ENCODE measurements at places on chromosomes 13 and 19. TPM values are rescaled to one million over a fixed set of nuclear protein-coding genes. Genes with fewer than 3 reads are reported as not detected.
A peak's percentile ranks its signal among the peaks of the same experiment; 100 is the strongest.

STXBP2 gene
- polyA plus RNA-seq = 45.0 TPM

CD33 gene
- not detected for polyA plus RNA-seq

TMEM59L gene
- 16.2 TPM for polyA plus RNA-seq

DNA sequence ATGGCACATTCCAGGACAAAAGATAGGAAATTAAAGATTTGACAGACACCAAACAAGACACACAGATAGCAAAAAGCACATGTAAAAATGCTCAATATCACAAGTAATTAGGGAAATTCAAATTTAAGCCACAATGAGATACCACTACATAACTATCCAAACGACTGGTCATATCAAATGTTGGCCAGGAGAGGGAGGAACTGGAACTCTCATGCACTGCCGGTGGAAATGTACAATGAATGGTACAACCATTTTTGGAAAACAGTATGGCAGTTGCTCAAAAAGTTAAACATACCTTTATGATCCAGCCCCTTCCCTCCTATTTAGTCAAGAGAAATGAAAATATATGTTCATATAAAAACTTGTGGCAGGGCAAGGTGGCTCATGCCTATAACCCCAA lies 36.8 kb upstream of the CYP2S1 start:
- H3K27ac ChIP-seq = no peak overlapping the region
- H3K4me3 ChIP-seq = no peak overlapping the region
- no peaks in the 10 kb centered on the region for H3K27me3 ChIP-seq
- H3K36me3 ChIP-seq = no peaks in the 10 kb centered on the region
- DNase-seq = no peak
- no peaks in the 10 kb centered on the region for H3K4me1 ChIP-seq

GRCh38 chr19:3810708-3811355 lies 24.7 kb upstream of the MATK start:
- no peak for DNase-seq
- no peaks in the 10 kb centered on the region for H3K4me1 ChIP-seq
- no peak overlapping the region for H3K27ac ChIP-seq
- no peaks in the 10 kb centered on the region for H3K36me3 ChIP-seq
- no peak overlapping the region for H3K4me3 ChIP-seq

DNA sequence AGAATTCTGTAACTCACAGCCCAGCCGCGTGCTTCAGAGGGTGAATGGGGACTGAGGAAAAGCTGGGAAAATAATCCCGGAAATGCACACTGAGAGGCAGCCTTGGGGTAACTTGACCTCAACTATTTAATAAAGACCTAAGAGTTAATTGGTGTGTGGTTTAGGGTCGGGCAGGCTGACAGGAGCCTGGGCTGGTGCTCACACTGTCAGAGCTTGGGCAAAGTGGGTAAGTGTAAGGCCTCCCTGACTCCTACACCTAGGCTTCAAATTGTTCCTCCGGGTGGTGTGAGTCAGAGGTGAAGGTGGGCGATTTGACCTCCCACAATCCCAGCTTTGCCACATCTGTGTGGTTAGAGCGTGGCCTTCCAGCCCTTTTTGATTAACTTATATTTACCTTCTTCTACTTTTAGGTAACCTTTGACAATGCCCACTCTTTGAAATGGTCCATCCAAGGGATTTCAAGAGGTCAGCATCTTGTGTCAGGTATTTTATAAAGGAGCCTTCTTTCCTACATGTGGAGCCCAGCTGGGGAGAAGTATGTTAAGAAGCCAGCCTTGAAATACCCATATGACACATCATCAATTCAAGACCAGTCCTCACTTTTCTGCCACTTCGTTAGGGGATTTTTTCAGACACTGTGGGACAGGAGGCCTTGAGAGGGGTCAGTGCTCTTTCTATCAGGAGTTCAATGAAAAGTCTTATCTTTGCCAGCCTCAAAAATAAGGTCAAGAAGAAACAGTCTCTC lies 114.2 kb downstream of the NUFIP1 start:
- H3K36me3 ChIP-seq = no peaks in the 10 kb centered on the region
- no peaks in the 10 kb centered on the region for H3K4me1 ChIP-seq
- no peak overlapping the region for H3K4me3 ChIP-seq
- no peak for DNase-seq
- no peaks in the 10 kb centered on the region for H3K27me3 ChIP-seq

DNA sequence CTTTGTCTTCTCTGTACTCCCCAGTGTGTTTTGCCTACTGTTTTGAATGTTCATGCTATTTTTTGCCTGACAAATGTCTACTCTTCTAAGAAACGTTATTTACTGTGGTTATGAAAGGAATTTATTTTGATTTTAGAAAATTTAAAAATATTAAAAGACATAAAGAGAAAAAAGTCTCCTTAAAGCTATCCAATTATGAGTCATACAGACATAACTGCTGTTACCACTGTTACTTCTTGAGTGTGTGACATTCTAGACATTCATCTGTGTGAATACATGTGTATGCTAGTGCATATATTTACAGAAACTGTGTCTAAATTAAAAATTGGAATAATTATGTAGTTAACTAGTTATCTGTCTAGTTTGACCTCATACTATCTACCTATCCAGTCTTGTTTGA lies 187.6 kb upstream of the SGCG start:
- H3K36me3 ChIP-seq = no peaks in the 10 kb centered on the region
- no peak overlapping the region for H3K4me3 ChIP-seq
- no peaks in the 10 kb centered on the region for H3K4me1 ChIP-seq
- no peak for DNase-seq
- H3K27me3 ChIP-seq = no peaks in the 10 kb centered on the region
- no peak overlapping the region for H3K27ac ChIP-seq

- H3K27ac ChIP-seq = peak overlapping the region; percentile 100
- H3K4me3 ChIP-seq = no peak overlapping the region
- peaks cover 40% of the 10 kb centered on the region for H3K36me3 ChIP-seq
- DNase-seq = no peak
- H3K27me3 ChIP-seq = no peaks in the 10 kb centered on the region
- H3K4me1 ChIP-seq = peaks cover 14% of the 10 kb centered on the region
Observed at GRCh38 chr19:49491030-49491803, 3.8 kb downstream of the RPL13A start.

- peaks cover 7% of the 10 kb centered on the region for H3K4me1 ChIP-seq
- peak; percentile 76 for DNase-seq
- no peak within 1 kb of the TSS for H3K27ac ChIP-seq
- H3K27me3 ChIP-seq = peaks cover 93% of the 10 kb centered on the region
Observed at GRCh38 chr13:49220036-49220855, at the start of gene MLNR. Gene MLNR (plus strand): TSS chr13:49220338. CDS start chr13:49220338, 0 bp downstream.

- no peaks in the 10 kb centered on the region for H3K27me3 ChIP-seq
- no peak overlapping the region for H3K27ac ChIP-seq
- H3K4me1 ChIP-seq = no peaks in the 10 kb centered on the region
- H3K36me3 ChIP-seq = peaks cover 15% of the 10 kb centered on the region
Observed at GRCh38 chr13:112417079-112417478, 40.9 kb downstream of the SPACA7 start.

DNA sequence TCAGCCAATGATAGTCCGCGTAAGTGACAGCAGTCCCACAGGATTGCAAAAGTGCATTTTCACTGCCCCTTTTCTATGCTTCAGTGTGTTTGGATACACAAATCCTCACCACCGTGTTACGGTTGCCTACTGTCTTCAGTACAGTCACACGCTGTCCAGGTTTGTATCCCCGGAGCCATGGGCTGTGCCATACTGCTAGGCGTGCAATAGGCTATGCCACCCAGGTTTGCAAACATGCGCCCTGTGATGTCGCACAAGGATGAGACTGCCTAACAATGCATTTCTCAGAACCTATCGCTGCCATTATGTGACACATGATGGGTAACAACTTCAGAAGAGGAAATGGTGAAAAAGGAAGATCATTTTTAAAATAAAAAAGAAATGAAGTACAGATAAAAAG lies 16.8 kb upstream of the ADPRHL1 start:
- H3K4me3 ChIP-seq = no peak overlapping the region
- H3K36me3 ChIP-seq = peaks cover 29% of the 10 kb centered on the region
- H3K27me3 ChIP-seq = no peaks in the 10 kb centered on the region

GRCh38 chr13:98825659-98826058 lies 73.2 kb upstream of the SLC15A1 start:
- H3K4me1 ChIP-seq = peaks cover 32% of the 10 kb centered on the region
- no peak for DNase-seq
- H3K27me3 ChIP-seq = no peaks in the 10 kb centered on the region

DNA sequence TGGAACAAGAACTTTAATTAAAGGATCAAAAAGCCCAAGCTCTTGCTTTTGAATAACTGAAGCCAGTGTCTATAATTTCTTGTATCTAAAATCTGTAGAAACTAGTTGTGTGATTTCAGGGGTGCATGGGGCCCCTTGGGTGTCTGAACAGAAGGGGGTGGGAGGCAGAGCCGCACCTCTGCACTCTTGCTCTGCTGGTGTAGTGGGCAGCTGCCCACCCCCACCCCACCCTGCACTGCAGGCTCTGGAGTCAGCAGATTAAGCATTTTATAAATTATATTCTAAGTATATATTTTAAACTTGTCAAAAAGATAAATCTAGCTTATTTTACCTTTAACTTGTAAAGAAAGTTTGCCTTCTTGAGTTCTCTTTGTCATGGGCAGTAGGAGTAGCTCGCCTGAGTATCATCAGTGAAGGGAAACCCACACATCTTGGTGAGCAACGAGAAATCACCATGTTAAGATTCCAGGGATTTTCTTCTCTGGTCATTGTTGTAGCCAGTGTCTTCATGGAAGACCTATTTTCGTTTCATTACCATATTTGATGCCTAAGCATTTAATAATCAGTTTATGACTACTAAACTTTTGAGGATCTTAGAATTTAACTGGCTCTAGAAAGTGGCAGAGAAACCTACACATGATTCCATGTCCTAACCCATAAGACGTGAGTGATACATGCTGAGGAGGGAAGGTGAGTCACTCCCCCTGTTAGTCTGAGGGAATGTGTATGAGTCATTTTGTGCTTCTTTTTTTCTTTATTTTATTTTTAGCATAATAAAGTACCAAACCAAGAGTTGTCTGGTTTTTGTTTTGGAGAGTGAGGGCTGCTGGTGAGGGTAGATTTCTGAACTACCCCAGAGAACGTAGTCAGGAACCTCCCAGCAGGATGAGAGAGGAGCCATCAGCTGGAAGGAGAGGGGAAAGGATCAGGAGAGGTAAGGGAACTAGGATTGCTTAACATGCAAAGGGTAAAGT lies 7.7 kb downstream of the UBE2L5 start:
- no peaks in the 10 kb centered on the region for H3K27me3 ChIP-seq
- peaks cover 6% of the 10 kb centered on the region for H3K4me1 ChIP-seq
- no peak overlapping the region for H3K27ac ChIP-seq
- H3K36me3 ChIP-seq = no peaks in the 10 kb centered on the region
- DNase-seq = no peak

- H3K27ac ChIP-seq = peak overlapping the region; percentile 98
- H3K4me3 ChIP-seq = no peak overlapping the region
Observed at GRCh38 chr13:28440774-28441504, 54.0 kb downstream of the FLT1 start.

DNA sequence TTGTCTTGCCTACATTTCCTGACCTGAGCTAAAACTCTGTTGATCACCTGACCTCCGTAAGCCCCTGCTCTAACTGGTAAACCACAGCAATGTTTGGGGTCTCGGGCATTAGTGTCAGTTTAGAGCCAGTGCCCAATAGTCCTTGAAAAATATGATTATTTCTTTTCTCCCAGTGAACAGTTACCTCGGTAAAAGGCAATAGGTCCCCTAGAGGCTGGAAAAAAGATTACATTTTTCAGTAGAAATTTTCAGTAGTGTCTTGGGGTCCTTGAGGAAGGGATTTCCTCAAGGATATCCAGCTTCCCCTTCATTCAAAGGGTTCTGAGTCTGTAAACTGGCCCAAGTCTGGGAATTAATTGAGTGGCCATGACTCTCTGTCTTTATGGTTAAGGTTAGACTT lies 177.5 kb downstream of the SLC7A1 start:
- H3K27ac ChIP-seq = no peak overlapping the region
- H3K36me3 ChIP-seq = no peaks in the 10 kb centered on the region
- peak; percentile 17 for DNase-seq

GRCh38 chr19:16326401-16327168 lies 2.0 kb downstream of the KLF2 start:
- no peaks in the 10 kb centered on the region for H3K36me3 ChIP-seq
- no peaks in the 10 kb centered on the region for H3K4me1 ChIP-seq
- H3K4me3 ChIP-seq = peak overlapping the region; percentile 78

- no peaks in the 10 kb centered on the region for H3K36me3 ChIP-seq
- H3K4me1 ChIP-seq = no peaks in the 10 kb centered on the region
- no peaks in the 10 kb centered on the region for H3K27me3 ChIP-seq
- no peak for DNase-seq
- H3K4me3 ChIP-seq = no peak overlapping the region
Observed at GRCh38 chr19:44732235-44733014, 16.1 kb upstream of the BCL3 start.

DNA sequence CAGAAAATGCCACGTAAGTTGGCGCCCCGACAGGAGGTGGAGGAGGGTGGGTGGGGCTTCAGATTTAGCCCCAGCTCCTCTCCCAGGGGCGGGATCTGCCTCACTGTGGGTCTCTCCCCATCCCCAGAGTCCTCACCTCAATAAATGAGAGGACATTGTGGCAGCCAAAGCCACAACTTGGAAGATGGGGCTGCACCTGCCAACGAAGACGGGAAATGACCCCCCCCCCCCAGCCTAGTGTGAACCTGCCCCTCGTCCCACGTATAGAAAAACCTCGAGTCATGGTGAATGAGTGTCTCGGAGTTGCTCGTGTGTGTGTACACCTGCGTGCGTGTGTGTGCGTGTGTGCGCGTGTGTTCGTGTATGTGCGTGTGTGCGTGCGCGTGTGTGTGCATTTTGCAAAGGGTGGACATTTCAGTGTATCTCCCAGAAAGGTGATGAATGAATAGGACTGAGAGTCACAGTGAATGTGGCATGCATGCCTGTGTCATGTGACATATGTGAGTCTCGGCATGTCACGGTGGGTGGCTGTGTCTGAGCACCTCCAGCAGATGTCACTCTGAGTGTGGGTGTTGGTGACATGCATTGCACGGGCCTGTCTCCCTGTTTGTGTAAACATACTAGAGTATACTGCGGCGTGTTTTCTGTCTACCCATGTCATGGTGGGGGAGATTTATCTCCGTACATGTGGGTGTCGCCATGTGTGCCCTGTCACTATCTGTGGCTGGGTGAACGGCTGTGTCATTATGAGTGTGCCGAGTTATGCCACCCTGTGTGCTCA lies 1.5 kb upstream of the TRAPPC5 start:
- no peak overlapping the region for H3K4me3 ChIP-seq
- no peak overlapping the region for H3K27ac ChIP-seq
- no peaks in the 10 kb centered on the region for H3K4me1 ChIP-seq
- H3K27me3 ChIP-seq = peaks cover 10% of the 10 kb centered on the region
- H3K36me3 ChIP-seq = no peaks in the 10 kb centered on the region

DNA sequence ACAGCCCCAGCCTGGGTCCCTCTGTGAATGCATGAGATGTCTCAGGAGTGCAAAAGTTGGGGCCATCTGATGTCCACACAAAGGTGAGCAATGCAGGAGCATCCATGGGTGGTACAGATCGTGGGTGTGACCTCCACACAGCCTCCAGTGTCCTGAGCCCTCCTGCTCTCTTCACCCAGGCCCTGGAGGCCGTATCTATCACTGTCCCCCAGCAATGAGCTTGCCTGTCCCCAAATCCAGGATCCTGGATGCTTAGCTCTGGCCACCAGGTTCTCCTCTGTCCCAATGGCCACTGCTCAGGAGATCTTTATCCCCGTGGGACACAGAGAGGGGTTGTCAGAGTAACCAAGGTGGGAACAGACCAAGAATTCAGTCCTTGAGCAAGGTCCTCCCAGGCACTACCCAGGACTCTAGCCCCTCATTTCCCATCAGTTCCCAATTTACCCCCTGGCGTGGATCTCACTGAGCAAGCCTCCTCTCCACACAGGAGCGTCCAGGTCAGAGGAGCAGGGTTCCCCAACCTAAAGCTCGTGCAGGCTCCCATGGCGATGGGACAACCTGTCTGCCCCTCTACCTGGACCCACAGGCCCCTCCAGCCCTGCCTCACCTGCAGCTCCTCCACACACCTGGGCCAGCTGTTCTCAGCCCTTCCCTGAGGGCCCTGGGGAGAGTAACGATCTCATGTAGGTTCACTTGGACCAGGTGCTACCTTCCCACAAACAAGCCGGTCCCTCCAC lies 11.3 kb downstream of the CEACAM21 start:
- no peak for DNase-seq
- no peak overlapping the region for H3K27ac ChIP-seq
- H3K4me1 ChIP-seq = no peaks in the 10 kb centered on the region
- H3K36me3 ChIP-seq = no peaks in the 10 kb centered on the region
